ENCODE measurements at places on chromosomes 6 and 20. TPM values are rescaled to one million over a fixed set of nuclear protein-coding genes. Genes with fewer than 3 reads are reported as not detected.

- no peak overlapping the region for H3K27ac ChIP-seq
- no peaks in the 10 kb centered on the region for H3K4me1 ChIP-seq
- no peak for DNase-seq
- no peaks in the 10 kb centered on the region for H3K27me3 ChIP-seq
Observed at GRCh38 chr20:8246716-8247115, 114.7 kb downstream of the PLCB1 start.

Gene GJA1
- total RNA-seq = not detected

DNA sequence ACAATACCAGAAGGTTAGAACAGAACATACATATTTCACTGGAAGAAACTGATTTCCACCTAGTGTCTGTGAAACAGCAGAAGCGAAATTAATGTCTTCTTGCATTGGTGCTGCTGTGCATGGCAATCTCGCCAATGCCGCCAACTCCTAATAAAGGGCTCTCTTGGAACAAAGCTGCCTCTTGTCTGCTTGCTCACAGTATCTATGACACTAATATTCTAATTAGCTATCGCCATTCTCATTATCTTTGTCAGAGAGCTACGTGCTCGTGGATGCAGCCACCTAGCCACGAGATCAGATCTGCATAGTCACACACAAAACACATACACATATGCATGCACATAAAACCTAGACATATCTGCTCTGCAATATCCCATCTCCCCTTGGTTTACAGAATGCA, 145.9 kb upstream of the OLIG3 start:
- peaks cover 22% of the 10 kb centered on the region for H3K4me1 ChIP-seq
- no peak for DNase-seq
- H3K4me3 ChIP-seq = no peak overlapping the region
- peaks cover 14% of the 10 kb centered on the region for H3K27me3 ChIP-seq
- no peak overlapping the region for H3K27ac ChIP-seq
- peaks cover 2% of the 10 kb centered on the region for H3K36me3 ChIP-seq

Gene IL17A
- total RNA-seq = 0.82 TPM

Gene MOCS1
- 1.7 TPM for total RNA-seq
